ENCODE measurements at places on chromosomes 5 and 9.

DNA sequence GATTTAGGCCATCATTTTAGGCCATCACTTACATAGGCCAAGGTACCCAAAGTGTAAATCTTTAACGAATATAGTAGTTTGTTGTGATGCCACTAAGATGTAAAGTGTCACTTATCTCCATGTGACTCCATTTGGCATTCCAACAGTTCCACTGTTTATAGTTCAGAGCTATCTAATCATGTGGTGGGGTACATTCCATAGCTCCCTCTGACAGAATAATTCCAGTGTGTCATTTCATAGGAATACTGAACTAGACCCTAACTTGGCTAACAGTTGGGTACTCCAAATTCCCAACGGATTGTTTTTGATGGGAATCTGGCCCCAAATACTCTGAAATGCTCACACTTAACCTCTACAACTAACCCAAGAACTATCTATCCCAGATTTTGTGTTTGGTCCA is 76.7 kb upstream of the FST start:
- DNase-seq: no peak

DNA sequence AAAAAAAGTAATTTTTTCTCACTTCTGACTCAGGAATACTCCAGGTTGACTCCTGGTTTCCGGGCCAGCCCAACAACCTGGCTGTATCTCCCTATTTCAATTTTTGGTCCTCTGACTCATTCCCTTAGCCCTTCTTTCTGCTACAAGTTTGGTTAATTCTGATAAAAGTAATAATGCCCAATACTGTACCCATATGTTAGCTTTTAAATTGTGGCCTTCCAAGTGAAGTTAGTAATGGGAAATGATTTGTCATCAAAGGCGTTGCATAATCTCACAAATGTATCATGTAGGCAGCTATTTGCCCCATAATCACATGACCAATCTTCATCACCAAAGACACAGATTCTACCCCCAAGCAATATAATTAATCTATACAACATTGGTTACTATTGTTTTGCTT is 31.1 kb upstream of the BNC2 start:
- DNase-seq: no peak

DNA sequence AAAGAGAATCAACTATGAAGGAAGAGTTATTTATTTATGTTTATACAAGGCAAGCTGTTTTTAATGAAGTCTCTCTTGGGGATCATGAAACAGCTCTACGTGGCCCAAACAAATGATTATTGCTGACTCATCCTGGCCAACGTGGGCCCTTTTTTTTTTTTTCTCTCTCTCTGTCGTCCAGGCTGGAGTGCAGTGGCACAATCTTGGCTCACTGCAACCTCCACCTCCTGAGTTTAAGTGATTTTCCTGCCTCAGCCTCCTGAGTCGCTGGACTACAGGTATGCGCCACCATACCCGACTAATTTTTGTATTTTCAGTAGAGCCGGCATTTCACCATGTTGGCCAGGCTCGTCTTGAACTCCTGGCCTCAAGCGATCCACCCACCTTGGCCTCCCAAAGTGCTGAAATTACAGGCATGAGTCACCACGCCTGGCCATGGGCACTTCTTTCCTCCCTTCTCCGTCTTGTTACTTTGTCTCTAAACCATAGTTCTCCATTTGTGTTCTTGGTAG is 98.3 kb downstream of the BASP1 start:
- no peak for DNase-seq

GRCh38 chr5:60248901-60249300 is 355.4 kb upstream of the PDE4D start:
- DNase-seq: no peak

DNA sequence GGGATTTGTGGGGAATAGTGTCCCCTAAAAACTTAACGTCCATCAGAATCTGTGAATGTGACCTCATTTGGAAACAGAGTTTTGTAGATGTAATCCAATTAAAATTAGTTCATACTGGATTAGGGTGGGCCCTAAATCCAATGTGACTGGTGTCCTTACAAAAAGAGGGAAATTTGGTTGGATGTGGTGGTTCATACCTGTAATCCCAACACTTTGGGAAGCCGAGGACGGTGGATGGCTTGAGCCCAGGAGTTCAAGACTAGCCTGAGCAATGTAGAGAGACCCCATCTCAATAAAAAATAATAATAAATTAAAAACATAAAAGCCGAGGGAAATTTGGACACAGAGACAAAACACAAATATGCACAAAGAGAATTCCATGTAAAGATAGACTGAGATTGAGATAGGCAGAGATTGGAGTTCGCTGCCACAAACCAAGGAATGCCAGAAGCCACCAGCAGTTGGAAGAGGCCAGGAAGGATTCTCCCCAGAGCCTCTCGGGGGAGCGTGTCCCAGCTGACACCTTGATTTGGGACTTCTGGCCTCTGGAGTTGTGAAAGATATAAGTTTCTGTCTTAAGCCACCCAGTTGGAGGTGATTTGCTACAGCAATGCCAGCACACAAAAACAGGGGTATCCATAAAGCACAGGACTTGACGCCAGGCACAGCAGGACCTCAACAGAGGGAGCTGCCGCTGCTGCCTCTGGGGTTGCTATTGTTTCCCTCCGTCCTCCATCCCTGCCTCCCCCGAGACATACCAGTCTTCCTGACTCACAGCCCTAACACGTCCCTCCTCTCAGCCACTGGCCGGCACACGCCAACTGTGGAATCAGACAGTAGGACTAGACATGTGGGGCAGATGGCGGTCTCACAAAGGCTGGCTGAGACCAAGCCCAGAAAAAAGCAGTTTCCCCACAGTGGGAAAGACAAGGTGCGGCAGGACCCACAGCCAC is 73.8 kb upstream of the IL17B start:
- no peak for DNase-seq

DNA sequence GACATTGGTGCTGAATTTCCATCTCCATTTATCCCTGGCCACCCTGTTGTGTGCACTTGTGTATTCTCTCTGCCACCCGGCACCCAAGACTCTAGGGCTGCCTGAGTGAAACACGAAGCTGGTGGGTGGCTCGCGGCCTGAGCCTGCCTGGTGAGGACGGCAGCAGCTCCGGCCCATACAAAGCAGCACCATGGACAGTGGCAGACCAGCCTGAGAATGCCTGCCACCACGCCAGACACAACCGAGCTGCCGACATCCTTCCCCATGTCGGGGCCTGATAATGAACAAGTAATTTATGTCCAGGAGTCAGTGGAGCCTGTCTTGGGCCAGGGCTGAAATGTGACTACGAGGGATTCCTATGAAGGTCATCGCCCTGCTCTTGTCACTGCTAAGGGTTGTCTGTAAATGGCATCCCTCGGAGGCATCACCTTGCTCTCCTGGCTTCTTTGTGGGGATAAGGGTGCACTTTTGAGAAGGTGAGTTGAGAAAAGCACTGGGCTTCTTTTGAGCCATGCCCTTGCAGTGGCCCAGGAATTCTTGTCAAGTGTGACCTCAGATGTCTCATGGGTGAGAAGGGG is 175.7 kb downstream of the MELK start:
- DNase-seq: no peak

- no peak for DNase-seq
Measured at GRCh38 chr5:91423871-91424270, 40.8 kb upstream of the ARRDC3 start.

- no peak for DNase-seq
Measured at GRCh38 chr5:35753500-35753899, 103.2 kb upstream of the IL7R start.

GRCh38 chr5:39195198-39195826 is 24.1 kb downstream of the FYB1 start:
- DNase-seq: no peak

DNA sequence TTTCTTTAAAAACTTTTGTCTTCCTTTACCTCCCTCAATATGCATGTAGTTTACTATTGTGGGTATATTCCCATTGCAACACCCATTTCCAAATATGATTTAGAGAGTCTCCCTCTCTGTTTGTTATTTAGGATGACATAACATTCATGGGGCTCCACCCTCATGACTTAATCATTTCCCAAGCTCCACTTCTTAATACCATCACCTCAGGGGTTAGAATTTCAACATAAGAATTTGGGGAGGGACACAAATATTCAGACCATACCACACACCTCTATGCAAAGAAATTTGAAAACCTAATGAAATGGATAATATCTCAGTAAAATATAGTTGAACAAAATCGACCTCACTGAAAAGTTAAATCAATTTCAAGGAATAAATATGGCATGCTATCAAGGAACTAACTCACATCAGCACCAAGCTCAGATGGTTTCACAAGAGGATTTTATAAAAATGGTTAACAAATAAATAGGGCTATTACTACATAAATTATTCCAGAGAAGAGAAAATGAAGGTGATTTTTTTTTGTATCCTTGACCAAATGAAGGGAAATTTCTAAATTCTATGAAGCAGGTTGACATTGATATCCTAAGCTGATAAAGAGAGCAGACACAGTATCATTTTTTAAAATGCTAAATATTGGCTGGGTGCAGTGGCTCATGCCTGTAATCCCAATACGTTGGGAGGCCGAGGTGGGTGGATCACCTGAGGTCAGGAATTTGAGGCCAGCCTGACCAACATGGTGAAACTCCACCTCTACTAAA is 20.2 kb upstream of the UBTD2 start:
- no peak for DNase-seq

GRCh38 chr5:58440901-58441460 is 18.9 kb downstream of the PLK2 start:
- DNase-seq: no peak

DNA sequence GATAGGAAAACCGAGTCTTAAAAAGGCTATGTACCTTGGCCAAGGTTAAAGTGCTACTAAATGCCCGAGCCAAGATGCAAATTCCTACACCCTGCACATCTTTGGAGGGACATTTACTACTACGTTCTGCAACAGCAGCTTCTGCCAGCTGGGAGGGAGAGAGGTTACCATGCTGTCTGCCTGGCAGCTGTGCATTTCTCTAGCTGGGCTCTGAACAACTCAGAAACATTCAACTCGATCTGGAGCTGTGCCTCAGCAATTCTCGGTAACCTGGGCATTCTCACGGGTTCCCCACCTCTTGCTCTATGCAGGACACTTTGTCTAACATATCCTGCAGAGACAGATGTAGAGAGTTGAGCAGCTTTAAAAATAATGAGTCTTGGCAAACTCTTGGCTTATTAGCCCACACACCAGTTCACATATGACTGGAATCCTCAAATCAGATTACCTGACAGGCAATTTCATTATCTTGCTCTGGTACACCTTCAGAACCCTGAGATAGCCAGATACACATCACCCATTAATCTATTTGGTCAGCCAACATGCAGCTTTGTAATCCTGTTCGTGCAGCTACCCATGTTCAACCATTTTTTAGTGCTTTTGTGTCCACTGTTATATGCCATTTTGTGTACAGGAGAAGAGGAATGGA is 115.8 kb downstream of the EFNA5 start:
- no peak for DNase-seq

GRCh38 chr5:29899583-29899982 is 1293.9 kb upstream of the CDH6 start:
- no peak for DNase-seq

DNA sequence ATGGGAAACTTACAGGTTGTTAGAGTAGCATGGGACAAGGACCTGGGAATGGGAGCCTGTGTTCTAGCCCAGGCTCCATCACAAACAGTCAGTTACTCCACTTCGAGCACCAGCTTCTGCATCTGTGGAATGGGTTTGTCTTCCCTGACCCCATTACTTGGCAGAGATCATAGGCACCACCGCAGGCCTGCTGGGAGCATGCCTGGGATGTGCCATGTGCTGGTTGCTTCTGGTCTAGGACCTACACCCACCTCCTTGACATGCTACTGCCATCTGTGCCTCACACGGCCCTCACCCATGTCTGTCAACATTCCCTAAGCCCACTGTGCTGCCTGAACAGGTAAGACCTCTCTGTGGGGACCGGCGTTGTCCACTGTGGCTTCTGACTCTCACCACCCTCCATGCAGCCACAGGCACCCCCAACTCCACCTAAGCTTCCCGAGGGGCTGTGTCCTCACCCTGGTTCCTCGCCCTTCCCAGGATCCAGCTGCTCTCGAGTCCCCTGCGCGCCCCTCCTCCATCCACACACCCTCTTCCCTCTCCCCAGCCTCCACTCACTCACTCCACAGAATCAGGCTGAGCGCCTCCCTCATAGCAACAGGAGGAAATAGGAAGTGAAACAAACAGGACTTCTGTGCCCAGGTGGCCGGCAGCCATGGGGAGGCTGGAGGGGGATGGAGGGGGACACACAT is 85.9 kb upstream of the FAM120A start:
- DNase-seq: no peak

DNA sequence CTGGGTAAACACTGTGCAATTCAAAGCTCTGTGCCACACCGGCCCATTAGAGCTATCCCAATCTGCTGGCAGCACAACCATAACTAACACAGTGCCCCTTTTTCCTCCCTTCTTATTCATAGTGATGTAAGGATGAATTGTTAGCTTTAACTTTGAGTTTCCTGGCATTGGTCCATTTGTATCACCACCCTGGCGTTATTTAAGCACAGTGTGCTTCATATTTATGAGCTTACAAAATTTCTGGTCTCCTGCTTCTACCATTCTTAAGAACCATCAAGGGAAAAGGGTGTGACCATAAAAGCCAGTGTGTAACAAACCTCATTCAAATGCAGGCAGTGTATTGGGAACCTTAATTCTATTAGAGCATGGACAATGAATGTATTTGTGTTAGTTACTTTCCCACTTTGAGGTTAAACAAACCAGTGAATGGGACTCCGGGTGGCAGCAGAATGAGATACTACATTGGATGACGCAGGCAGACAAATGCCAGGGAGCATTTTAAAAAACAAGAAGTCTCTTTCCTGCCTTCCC is 222.6 kb downstream of the TMEM161B start:
- no peak for DNase-seq

DNA sequence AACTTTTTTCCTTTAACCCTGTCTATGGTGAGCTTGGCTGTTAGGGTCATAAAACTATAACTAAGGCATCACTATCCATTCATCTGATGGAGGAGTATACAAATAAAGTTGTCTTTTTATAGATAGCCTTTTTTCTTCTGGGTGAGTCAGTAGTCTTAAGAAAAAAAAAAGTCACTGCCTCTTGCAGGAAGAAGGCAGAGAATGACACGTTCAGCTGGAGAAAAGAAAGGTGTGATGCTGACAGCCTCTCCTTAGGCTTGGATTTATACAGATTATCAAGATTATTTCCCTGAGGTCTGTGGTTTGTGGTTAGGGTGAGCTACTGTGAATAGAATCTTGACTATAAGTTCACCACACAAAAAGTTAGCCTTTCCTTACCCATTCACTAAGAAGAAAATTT is 23.0 kb downstream of the EPB41L4B start:
- DNase-seq: no peak

- DNase-seq: no peak
Measured at GRCh38 chr5:11047030-11047429, 286.0 kb upstream of the DAP start.
